ENCODE measurements at places on chromosomes 11 and 22.
A peak's percentile ranks its signal among the peaks of the same experiment; 100 is the strongest.

DNA sequence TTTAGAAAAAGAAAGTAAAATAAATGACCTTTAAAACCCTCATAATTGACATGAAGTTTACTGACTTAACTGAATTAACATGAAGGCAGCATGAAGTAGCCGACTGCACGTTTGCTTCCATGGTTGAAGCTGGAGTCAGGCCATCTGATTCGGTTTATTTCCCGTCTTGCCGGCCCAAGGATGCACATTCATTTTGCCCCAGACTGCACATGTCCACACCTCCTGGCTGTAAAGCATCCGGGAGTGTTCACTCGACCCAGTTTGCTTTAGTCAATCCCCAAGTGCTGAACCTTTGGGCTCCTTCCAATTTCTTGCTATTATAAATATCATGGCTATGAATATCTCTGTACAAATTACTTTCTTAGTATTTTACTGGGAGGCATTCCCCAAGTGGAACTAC is 17.7 kb upstream of the TUB start:
- no peak for DNase-seq

DNA sequence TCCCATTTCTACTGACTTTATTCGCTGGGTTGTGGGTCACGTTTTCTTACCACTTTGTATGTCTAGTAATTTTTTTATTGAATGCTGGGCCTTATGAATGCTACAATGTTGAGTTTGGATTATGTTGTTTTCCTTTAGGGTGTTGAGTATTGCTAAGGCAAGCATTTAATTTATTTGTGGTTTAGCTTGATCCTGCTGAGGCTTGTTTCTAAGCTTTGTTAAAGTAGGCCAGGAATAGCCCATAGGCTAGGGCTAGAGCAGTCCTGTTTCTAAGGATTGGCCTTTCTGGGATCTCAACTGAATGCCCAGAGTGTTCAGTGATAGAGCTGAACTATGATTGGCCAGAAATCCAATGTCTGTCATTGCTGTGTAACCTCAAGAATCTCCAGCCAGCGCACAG is 56.1 kb upstream of the LDLRAD3 start:
- DNase-seq = no peak

- DNase-seq = no peak
Observed at GRCh38 chr22:38203090-38203810, 1.5 kb downstream of the MAFF start.

DNA sequence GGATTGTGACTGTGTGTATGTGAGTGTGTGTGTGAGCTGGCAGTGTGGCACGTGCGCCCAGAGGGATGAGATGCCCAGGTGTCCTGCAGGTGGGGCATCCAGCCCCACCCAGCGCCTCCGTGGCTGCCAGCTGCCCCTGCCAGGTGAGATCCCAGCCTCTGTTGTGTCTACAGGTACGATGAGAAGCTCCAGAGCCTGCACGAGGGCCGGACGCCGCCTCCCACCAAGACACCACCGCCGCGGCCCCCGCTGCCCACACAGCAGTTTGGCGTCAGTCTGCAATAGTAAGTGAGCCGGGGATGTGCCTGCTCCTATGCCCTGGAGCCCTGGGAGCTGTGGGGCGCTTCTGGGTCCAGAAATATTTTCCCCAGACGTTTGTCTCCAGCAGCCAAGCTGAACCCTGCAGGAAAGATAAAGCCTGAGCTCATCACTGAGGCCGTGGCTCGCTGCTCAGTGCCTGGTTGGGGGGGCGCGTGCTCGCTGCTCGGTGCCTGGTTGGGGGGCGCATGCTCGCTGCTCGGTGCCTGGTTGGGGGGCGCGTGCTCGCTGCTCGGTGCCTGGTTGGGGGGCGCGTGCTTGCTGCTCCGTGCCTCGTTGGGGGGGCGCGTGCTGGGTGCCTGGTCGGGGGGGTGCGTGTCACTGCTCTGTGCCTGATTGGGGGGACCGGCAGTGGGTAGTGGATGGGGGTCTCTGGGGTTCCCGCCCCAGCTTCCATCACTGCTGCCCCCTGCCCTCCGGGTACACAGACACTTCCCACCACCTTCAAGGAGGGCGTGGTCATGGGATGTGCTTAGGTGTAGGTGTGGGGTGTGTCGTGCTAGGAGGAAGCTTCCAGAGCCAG is 73.2 kb downstream of the ARHGAP8 start:
- DNase-seq = no peak

GRCh38 chr11:7787239-7787638 is 9.5 kb downstream of the OR5P2 start:
- no peak for DNase-seq

DNA sequence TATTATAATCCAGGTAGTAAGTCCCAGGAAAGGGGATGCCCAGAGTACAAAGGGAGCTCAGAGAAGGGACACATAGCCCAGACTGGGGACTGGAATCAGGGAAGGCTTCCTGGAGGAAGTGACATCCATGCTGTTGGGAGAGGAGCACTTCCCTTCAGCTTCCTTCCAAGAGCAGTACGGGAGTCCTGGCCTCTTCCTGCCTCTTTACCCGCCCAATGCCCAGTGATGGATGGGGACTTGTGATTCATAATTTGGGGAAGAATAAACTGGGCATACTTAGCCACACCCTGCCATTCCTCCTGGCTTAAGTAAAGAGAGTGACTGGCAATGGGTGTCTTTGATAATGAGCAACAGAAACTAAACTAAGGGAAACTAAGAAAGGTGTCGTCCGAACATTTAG is 11.5 kb downstream of the C11orf91 start:
- no peak for DNase-seq

DNA sequence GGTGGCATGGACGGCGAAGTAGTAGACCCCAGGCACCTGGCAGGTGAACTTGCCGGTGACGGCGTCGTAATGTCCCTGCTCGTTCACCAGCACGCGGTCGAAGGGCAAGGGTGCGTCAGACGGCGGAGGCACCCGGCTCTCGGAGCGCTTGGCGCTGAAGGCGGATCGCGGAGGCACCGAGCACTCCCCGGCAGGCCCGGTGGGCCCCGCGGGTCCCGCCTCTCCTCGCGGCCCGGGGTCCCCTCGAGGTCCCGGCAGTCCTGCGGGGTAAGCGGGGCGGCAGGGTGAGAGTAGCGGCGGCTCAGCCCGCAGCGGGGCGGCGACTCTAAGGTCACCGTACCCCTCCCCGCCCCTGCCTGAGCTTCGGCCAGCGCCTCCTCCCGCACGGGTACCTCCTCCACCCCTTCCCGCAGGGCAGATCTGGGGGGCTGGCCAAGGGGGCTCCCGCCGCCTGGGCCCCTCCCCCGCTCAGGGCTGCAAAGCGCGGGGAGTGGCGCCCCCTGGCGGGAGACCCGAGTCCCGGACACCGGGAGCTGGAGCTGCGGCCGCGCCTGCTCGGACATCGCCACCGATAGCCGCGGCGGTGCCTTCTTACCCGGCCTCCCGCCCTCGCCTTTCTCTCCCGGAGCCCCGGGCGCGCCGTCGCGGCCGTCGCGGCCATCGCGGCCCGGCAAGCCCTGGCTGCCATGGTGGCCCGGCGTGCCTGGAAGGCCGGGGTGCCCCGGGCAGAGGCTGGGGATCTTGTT is 921 bp downstream of the C1QTNF5 start:
- no peak for DNase-seq

- no peak for DNase-seq
Observed at GRCh38 chr11:61041755-61042518, 60.4 kb upstream of the CD5 start.

- no peak for DNase-seq
Observed at GRCh38 chr11:98940913-98941312, 79.8 kb upstream of the CNTN5 start.

GRCh38 chr11:40998920-40999319 is 460.5 kb downstream of the LRRC4C start:
- no peak for DNase-seq

DNA sequence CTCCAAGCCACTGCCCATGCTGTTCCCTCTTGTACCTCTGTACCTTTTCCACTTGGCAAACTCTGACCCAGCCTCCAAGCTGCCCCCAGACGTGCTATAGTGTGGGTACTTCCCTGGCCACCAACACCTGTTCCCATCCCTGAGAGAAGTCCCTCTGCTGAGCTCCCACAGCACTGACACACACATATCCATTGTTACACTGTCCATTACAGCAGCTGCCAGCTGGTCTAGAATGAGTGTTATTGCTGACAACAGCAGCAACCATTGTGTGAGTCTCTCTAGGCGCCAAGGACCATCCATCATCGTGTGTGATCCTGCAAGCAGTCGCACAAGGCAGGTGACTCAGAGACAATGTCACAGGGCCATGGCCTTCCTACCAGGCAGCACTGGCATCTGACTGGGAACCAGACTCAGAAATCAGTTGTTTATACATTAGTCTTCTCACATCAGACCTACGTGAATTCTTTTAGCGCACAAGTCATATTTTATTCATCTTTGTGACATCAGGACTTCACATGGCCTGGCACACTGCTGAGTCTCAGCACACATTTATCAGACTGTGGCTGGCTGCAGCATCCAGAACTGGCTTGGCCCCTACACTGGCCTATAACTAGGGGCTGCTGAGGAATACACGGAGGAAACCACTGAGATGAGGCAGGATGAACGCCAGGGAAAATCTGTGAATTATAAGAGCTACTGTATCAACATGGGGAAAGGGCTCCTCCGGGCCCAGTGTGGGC is 56.4 kb downstream of the SGSM3 start:
- peak; percentile 76 for DNase-seq

DNA sequence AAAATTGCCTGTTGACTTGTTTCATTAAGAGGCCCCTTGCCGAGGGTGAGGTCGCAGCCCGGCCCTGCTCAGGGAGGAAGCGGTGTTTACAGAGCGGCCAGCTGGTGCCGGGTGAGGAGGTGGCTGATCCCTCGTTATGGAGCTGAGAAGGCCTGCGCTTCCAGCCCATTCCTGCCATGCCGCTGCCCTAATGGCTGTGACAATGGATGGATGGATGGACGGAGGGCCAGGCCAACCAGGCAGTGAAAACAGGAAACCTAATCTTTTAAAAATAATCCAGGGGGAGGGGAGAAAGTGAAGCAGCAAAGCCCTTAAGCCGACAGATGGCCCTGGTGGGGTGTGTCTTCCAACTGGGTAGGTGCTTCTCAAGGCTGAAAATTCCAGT is 38.5 kb downstream of the BCR start:
- no peak for DNase-seq

- DNase-seq = no peak
Observed at GRCh38 chr11:133545199-133545803, 13.0 kb upstream of the OPCML start.

GRCh38 chr11:127195501-127196120 is 195.0 kb upstream of the KIRREL3 start:
- DNase-seq = peak; percentile 3
